ENCODE measurements at places on chromosomes 6 and 20.
A peak's percentile ranks its signal among the peaks of the same experiment; 100 is the strongest.

DNA sequence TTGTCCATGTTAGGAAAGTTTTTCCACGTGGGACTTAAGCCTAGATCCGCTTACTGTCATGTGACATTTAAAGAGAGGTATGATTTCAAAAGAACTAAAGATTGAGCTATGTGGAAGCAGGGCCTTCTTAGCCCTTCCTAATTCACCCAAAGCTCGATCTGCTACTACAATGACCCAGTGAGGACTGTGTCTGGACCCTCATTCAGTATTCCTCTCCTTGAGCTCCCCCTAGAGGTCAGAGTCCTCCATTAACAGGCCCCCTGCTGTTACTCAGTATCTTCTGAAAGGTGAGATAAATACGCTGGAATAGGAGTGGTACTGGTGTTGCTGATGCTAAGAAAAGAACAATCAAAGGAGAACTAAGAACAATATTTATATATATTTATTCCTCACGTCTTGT lies 414.0 kb downstream of the GJA1 start:
- no peak for DNase-seq

GRCh38 chr6:105432797-105433196 lies 29.9 kb upstream of the PREP start:
- no peak for DNase-seq

DNA sequence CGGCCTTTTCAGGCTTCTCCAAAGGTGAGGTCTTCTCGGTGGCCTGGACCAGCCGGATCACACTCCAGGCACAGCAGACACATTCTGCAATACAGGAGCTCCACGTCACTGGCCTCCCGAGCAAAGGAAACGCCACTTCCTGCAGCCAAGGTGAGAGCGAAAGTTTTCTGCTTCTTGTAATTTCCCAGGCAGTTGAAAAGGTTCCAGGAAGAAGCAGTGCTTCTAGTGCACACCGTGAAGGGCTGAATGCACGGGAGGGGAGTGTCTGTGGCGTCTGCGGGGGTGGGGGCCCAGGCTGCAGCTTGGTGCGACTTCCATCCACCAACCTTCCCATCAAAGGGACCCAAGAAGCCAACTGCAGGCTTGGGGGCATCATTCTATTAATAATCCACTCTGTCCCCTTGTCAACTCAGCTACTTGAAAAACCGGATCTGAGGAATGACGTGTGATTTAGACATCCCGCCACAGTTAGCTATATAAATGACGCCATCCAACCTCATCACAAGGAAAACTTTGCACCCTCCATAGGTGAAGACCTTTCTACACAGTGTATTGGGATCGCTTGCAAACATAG lies 61.1 kb downstream of the NFATC2 start:
- DNase-seq: peak; percentile 40

DNA sequence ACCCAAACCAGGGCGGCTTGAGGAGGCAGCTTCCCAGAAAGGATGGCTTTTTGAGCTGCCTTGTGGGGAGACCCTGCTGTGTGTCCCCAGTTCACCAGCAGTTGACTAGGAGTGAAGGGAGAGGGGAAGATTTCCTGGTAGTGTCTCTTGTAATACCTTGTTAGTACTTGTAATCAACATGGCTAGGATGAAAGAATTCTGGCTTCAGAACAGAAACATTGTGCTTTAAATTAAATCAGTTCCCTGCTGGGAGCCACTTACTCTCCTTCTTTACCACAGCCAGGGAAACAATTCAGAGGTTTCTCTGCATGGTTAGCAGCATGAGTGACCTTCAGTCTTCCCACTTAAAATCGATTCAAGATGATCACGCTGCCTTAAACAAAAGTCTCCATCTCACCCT lies 525.4 kb upstream of the ID4 start:
- DNase-seq: no peak

- DNase-seq: no peak
Measured at GRCh38 chr6:30321692-30322388, 4.9 kb upstream of the TRIM39 start.

DNA sequence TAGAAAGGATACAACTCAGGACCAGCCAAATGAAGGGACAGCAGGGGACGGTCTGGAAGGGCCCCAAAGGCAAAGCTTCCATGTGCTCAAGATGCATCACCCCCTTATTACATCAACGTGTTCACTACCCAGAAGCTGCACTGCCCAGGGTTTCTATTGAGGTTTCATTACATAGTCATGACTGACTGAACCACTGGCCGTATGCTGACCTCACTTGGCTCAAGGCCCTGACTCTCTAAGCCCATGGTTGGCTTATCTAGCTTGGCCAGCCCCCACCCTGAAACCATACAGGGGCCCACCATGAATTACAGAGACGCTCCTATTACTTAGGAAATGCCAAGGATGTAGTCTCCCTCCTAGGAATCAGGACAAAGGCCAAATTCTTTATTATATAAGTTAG lies 179.4 kb downstream of the FOXC1 start:
- DNase-seq: no peak

- no peak for DNase-seq
Measured at GRCh38 chr20:1702328-1702727, 44.7 kb upstream of the SIRPG start.

GRCh38 chr20:40991181-40991889 lies 37.3 kb upstream of the TOP1 start:
- no peak for DNase-seq

- DNase-seq: no peak
Measured at GRCh38 chr6:30885481-30885998, 1.2 kb downstream of the DDR1 start.

DNA sequence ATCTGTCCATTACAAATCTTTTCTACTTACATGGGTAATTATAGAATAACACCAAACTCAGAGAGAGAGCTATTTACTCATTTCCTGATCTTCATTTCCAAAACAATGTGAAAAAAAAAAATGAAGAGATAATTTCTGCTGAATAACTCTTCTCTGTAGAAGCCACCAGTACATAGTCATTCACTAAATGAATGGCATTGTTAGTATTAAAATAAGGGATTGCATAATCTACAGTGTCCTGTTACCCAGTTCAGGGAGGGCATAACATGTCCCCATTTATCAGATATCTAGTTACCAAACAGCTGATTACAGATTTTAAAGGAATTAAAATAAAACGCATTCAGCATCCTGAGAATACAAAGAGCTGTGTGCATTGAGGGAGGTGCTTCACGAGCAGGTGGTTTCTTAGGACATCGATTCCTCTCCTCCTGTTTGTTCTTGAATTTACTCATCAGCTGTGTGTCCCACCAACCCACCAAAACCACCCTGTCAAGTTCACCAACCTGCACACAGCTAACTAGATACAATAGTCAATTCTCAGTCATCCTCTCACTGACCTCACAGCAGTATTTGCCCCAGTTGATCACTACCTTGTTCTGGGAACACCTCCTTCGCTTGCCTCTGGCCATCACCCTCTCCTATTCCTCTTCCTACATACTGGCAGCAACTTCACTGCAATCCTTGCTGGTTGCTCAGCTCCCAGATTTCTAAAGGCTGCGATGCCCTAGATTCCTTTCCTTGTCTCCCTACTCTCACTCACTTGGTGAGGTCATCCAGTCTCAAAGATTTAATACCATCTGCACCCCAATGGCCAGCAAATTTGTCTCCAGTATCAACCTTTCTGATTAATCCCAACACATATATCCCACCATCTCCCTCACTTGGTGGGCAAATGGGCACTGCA lies 18.7 kb downstream of the CNKSR3 start:
- DNase-seq: no peak

DNA sequence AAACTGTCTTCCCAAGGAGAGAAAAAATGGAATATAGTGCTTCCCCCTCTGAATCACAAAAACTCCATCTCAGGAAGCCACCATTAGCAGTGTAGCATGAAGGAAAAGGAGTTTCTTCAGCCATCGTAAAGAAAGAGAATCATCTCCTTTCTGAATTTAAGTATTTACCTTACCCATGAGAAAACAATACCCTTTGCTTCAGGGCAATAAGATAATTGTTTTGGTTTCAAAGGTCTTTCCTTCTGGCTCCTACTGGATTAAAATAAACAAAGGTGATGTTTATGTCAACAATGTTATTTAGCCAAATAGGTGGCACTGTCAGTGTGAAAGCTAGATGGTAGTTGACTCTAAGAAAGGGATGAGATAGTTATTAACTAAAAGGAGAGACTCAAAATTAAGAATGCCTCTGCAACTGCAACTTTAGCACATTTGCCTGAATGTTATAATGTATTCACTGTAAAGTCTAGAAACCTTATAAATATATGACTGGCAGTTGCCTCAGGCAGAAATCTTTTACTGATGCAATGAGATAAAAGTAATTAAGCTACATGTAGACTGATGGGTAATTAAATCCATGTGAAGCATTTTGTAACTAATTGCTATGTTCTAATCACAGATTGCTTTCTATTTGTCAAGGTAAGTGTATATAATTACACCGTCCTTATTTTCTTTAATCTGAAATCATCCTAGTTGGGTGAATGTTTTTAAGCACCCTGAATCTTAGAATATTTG lies 399.0 kb downstream of the CDKAL1 start:
- DNase-seq: no peak

GRCh38 chr6:4369616-4370015 lies 234.2 kb upstream of the ECI2 start:
- DNase-seq: no peak

DNA sequence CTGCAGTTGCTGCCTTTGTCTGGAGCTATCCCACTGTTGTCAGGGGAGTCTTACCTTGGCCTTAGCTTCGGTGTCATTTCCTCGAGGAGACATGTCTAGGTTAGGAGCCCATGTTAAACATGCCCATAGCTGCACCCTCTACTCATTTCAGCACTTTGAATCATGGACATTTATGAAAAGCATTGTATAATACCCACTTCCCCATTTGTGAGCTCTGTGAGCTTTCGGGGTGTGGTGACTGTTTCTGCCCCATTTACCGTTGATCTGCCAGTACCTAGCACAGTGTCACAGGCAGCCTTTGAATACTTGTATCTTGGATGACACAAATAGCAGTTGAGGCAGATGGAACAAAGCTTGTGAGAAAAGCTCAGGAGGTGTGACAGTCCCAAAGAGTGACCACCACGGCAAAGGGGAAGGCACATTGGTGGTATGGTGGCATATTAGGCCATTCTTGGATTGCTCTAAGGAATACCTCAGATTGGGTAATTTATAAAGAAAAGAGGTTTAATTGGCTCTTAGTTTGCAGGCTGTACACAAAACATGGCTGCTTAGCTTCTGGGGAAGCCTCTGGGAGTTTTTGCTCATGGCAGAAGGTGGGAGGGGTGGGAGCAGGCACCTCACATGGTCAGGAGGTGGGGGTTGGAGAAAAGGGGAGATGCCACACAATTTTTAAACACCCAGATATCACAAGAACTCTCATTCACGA lies 42.0 kb downstream of the JARID2 start:
- DNase-seq: no peak

- DNase-seq: no peak
Measured at GRCh38 chr6:170253910-170254269, 37.0 kb downstream of the DLL1 start.

DNA sequence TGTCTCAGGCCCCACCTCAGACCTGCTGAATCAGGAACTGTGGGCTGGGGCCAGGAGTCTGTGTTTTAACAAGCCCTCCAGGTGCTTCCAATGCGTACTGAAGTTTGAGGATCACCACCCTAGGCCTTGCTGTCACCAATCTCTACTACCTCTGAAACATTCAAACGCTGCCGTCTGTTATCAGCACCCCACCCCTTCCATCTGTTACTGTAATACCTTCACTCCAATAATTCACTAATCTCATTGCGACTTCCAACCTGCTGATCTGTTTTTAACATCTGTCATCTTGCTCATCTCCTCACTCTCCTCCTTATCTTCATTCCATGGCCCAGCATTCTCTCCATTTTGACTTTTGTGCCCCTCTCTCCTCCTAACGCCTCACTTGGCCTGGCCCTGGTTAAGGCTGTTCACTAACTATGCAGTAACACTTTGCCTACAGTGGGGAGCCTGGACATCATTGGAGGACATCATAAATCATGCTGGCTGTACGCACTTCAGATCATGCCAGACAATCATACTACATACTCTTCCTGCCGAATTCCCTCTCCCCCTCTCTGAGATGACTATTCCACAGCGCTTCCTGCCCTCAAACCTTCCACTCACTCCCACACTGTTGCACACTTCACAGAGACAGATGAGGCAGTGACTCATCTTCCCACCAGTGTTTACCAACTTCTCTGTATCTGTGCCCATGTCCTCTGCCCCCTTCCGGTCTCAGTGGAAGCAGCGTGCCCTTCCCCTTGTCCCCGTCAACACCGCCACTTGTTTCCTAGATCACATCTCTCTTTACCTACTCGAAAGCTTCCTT lies 3.0 kb upstream of the GUCA1B start:
- no peak for DNase-seq

DNA sequence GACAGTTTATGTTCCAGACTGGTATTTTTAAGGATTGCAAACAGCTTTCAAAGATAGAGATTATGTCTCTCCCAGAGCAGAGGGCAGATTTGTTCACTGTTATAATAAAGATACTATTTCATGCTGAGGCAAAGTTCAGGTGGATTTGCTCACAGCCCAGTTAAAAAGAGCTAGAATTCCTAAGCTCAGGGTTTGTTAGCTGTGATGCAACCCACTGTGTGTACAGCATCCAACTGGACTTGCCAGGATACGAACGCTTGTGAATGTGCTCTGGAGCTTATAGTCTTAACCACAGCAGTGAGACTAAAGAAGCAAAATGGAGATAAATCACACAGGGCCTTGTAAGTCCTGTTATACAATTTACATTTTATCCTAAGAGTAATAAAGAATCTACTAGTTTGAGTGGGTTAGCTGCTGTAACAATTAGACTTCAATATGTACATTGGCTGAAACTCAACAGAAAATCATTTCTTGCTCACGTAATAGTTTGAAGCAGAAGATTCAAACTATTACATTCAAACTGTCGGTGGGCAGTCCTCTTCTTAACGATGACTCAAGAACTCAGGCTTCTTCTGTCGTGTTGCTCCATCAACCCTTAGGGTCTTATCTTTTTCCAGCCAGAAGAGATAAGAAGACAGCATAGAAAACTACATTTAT lies 204.0 kb upstream of the PLN start:
- no peak for DNase-seq

- no peak for DNase-seq
Measured at GRCh38 chr6:35050757-35051330, 90.3 kb downstream of the TCP11 start.

- no peak for DNase-seq
Measured at GRCh38 chr6:25457516-25457915, 178.3 kb downstream of the CARMIL1 start.

DNA sequence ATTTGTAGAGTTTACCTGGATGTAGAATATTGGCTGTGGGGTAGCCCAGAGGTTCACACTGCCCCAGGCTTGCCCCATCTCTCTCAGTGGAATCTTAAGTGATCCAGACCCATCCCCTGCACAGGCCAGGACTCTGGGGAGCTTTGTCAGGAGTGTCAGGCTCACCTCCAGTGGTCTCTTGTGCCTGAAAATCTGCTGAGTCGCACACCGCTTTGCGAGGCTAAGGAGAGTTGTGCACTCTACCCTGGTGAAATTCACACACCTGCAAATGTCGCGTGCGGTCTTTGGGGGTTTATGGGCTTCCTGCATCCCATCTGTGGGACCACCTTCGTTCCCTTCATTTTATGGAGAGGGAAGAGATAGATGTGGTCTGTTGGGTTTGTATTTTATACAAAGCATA lies 63.6 kb upstream of the KIF25 start:
- no peak for DNase-seq

GRCh38 chr6:121338366-121338765 lies 4.1 kb upstream of the TBC1D32 start:
- no peak for DNase-seq
